Activated CD4-positive, alpha-beta T cell treated with anti-CD3 and anti-CD28 coated beads, Interleukin-10, Interleukin-2, amounts not matched to agents 100 ng/mL and 50 ng/mL, durations not matched to agents 16 hours and 8 hours (primary cell): ENCODE measurements at places on chromosomes 16 and 17.
A peak's percentile ranks its signal among the peaks of the same experiment; 100 is the strongest.

DNA sequence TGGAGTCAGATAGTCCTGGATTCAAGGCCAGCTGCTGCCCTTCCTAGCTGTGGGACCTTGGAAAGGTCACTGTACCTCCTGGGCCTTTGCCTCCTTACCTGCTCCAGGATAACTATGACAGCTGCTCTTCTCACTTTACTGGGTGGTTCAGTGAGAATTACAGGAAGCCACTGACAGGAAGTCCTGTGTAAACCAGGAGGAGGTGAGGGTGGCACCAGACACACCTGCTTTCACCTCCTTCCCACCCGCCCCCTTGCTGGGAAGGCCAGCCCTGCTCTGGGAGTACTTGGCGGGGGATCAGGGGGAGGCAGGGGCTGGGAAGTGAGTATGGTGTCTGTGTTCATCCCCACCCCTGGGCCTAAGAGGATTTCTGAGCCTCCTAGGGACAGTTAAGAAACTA lies 42.6 kb downstream of the CPNE2 start:
- DNase-seq: peak; percentile 44

DNA sequence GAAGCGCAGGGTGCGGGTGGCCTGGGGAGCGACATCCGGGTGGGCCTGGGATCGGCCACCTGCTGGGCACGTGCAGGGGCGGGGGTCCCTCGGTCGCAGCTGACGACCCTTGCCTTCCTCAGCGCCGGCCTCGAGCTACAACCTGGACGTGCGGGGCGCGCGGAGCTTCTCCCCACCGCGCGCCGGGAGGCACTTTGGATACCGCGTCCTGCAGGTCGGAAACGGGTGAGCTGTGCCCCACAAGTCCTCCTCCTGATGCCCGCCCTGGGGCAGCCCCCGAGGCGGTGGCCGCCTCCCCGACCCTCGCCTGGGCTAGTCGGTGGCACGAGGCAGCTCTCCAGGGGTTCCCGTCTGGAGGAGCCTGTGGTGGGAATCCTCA lies 1.5 kb downstream of the ITGAL start:
- DNase-seq: peak; percentile 22

DNA sequence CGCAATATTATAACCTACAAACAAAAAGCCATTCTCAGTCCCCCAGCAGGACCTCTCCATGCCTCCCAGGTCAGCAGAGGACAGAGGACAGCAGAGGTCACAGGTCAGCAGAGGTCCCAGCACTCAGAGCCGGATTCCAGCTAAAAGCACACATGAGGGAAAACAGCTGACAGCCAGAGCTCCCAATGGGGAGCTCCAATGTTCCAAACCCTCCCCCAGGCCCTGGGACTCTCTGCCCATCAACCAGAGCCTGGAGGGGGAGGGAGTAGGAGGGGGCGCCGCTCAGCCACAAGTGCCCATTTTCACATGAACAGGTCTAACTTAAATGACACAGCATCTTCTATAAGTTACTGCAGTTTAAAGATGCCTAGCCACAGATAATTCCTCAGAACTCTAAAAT lies 77.5 kb downstream of the ANKRD11 start:
- no peak for DNase-seq

DNA sequence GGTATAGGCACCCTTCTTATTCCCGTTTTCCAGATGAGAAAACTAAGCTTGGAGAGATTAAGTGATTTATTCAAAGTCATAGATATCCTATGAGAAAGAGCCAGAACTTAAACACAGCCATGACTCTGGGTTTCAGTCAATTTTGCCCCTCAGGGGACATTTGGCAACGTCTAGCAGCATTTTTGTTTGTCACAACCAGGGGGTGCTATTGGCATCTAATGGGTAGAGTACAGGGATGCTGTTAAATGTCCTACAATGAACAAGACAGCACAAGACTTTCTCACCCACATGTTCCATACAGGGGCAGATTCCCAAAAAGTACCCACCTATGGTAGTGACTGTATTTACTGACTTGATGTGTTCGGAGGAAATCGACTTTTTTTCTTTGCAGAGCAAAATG lies 4.8 kb upstream of the SHISA9 start:
- peak; percentile 48 for DNase-seq
